ENCODE measurements at places on chromosomes 5 and 9. TPM values are rescaled to one million over a fixed set of nuclear protein-coding genes. Genes with fewer than 3 reads are reported as not detected.

Gene SV2C
- 2.1 TPM for total RNA-seq

Gene PCDHA13
- 0.74 TPM for total RNA-seq

Gene QRFP
- total RNA-seq, result not detected

Gene BTNL8
- not detected for total RNA-seq

Gene FCN2
- not detected for total RNA-seq

Gene C5orf34
- total RNA-seq, result 9.7 TPM

Gene ZNF454
- 10.6 TPM for total RNA-seq

Gene IRGM
- not detected for total RNA-seq

Gene FAM163B
- total RNA-seq, result 0.26 TPM

Gene PLGRKT
- total RNA-seq, result 24.1 TPM

Gene CYSTM1
- 7.8 TPM for total RNA-seq

Gene C1QTNF3
- 87.9 TPM for total RNA-seq

Gene ARID3C
- total RNA-seq, result not detected

Gene MYO10
- 21.3 TPM for total RNA-seq

Gene PRSS3
- not detected for total RNA-seq

Gene ESM1
- total RNA-seq, result 1.8 TPM

Gene IFNA2
- total RNA-seq, result not detected

Gene PLK2
- 212 TPM for total RNA-seq

Gene GRIN3A
- 0.79 TPM for total RNA-seq

Gene NEUROG1
- total RNA-seq, result not detected

Gene PITX1
- total RNA-seq, result 50.1 TPM

Gene ADRB2
- total RNA-seq, result 3.0 TPM

Gene SPATA31E1
- total RNA-seq, result not detected

Gene CD180
- 2.5 TPM for total RNA-seq

Gene PNPLA7
- total RNA-seq, result 1.1 TPM

Gene SPINK6
- not detected for total RNA-seq

Gene CLIC3
- total RNA-seq, result 3.6 TPM

Data from urinary bladder (tissue), 4 donors.